ENCODE measurements at places on chromosomes 4 and X. TPM values are rescaled to one million over a fixed set of nuclear protein-coding genes. Genes with fewer than 3 reads are reported as not detected.
A peak's percentile ranks its signal among the peaks of the same experiment; 100 is the strongest.

DNA sequence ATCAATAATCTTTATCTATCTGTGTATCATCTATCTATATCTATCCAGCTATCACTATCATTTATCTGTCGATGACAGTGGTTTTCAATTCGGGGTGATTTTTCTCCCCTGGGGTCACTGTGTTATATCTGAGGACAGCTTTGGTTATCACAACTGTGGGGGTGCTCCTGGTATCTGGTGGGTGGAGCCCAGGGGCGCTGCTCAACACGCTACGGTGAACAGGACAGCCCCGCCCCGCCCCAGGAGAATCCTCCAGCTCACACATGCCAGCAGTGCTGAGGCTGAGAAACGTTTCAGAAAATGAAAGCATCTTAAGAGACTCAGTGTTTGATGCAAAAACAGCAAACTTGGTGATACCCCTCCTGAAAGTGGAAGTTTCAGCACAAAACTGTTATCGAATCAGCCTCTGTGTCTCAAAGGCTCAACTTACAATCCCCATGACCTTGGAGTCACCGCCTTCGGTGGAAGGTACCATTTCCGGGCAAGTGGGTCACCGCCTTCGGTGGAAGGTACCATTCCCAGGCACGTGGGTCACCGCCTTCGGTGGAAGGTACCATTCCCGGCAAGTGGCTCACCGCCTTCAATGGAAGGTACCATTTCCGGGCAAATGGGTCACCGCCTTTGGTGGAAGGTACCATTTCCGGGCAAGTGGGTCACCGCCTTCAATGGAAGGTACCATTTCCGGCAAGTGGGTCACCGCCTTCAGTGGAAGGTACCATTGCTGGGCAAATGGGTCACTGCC lies 315.3 kb downstream of the DHRSX start:
- no peak overlapping the region for H3K4me3 ChIP-seq
- no peaks in the 10 kb centered on the region for H3K36me3 ChIP-seq
- H3K4me1 ChIP-seq, result no peaks in the 10 kb centered on the region
- DNase-seq, result no peak
- no peaks in the 10 kb centered on the region for H3K27me3 ChIP-seq
- H3K27ac ChIP-seq, result no peak overlapping the region

DNA sequence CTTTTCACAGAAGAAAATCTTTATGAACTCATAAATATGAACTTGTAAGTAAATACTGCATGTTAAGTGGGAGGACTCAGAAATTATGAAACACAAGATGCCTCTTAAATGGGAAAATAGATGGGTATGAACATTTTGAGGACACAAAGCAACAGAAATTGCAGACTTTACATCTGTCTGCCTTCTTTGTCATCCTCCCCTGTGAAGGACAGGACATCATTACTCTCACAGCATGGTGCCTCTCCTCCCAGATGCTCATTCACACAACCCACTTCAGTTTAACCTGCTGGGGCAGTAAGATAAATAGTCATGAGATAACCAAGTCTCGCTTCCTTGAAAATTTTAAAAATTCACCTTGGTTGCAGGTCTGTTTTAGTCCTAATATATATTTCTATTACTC lies 144.5 kb downstream of the APBB2 start:
- H3K36me3 ChIP-seq, result no peaks in the 10 kb centered on the region
- H3K4me1 ChIP-seq, result no peaks in the 10 kb centered on the region
- no peak overlapping the region for H3K4me3 ChIP-seq

- no peaks in the 10 kb centered on the region for H3K4me1 ChIP-seq
- H3K36me3 ChIP-seq, result no peaks in the 10 kb centered on the region
- H3K27me3 ChIP-seq, result no peaks in the 10 kb centered on the region
- DNase-seq, result no peak
Measured at GRCh38 chrX:6456196-6456595, 78.7 kb downstream of the VCX3A start.

DNA sequence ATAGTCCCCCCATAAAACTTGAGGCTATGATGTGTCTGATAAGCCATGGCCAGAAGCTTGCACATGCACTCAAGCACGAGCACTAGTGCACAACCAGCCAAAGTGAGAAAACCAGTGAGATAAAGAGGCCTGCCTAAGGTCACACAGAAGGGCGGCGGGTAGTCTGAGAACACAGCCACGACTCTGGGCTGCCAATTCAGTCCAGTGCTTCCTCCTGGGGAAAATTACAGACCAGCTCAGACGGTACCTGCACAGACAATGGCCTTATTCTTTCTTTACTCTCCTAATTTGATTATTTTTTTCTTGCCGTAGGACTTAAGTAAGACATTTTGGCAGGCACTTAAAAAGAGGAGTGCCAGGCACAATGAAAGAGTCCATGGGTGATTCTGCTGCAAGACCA lies 533.2 kb upstream of the FAT1 start:
- DNase-seq, result no peak
- H3K4me3 ChIP-seq, result no peak overlapping the region
- H3K36me3 ChIP-seq, result no peaks in the 10 kb centered on the region
- no peaks in the 10 kb centered on the region for H3K27me3 ChIP-seq

DNA sequence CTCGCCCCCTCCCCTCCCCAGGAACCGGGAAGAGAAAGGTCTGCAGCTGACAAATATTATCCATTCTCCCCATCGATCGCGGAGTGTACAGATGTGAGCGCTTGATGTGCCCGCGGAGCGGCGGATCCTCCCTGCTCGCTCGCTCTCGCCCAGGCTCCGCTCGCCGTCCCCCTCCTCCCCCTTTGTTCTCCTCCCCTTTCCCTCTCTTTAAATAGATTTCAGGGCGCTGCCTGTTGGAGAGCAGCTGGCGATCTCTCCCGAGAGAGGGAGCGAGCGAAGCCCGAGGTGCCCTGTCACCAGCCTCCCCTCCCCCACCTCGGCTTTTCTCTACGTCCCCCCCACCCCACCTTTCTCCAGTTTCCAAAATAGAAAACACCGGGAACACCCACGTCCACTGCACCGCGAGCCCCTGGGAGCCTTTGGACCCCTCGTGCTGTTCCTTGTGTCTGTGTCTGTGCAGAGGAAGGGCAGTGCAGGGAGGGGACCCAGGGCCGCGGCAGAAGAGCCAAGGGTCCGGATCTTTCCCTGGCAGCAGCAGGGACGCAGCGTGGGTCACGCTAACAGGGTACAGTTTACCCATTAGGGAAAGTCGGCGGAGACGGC lies 56.6 kb upstream of the BCOR start:
- H3K27me3 ChIP-seq, result no peaks in the 10 kb centered on the region
- no peak for DNase-seq
- H3K27ac ChIP-seq, result peak overlapping the region; percentile 75
- peak overlapping the region; percentile 42 for H3K4me3 ChIP-seq

- H3K4me1 ChIP-seq, result no peaks in the 10 kb centered on the region
- no peak for DNase-seq
- no peak overlapping the region for H3K27ac ChIP-seq
- no peak overlapping the region for H3K4me3 ChIP-seq
Measured at GRCh38 chrX:8760021-8760420, 28.1 kb upstream of the ANOS1 start.

- peak overlapping the region; percentile 77 for H3K4me3 ChIP-seq
- H3K4me1 ChIP-seq, result peaks cover 24% of the 10 kb centered on the region
- no peaks in the 10 kb centered on the region for H3K36me3 ChIP-seq
Measured at GRCh38 chrX:150361070-150361776, 1.9 kb upstream of the MAMLD1 start.

DNA sequence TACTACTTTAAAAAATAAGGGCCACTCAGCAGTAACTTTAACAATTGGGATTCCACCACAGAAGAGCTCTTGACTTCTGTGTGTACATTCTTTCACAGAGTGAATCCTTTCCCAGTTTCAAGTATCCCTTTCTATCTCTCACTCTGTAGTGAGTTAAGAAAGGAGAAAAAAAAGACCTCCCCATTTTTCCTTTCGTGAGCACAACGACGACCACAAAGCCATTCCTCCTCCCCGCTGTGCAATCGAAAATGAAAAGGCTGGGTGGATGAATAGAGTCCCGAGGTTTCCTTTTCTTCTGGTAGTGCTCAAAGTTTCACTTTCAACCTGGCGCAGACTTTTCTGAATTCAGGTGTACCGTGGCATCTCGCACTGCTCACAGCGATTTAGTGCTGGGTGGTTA lies 58.0 kb downstream of the TAB3 start:
- H3K4me1 ChIP-seq, result no peaks in the 10 kb centered on the region
- H3K27ac ChIP-seq, result no peak overlapping the region
- no peak for DNase-seq
- peaks cover 48% of the 10 kb centered on the region for H3K36me3 ChIP-seq
- no peak overlapping the region for H3K4me3 ChIP-seq

GRCh38 chr4:172995161-172995560 lies 173.4 kb upstream of the GALNT7 start:
- H3K4me1 ChIP-seq, result no peaks in the 10 kb centered on the region
- DNase-seq, result no peak
- H3K36me3 ChIP-seq, result no peaks in the 10 kb centered on the region
- no peaks in the 10 kb centered on the region for H3K27me3 ChIP-seq
- no peak overlapping the region for H3K4me3 ChIP-seq

PLXNA3 gene
- total RNA-seq, result 46.8 TPM

UBA6 gene
- total RNA-seq, result 58.6 TPM

DGAT2L6 gene
- not detected for total RNA-seq

USP17L12 gene
- total RNA-seq, result not detected

F11 gene
- total RNA-seq, result 0.20 TPM

VSIG4 gene
- total RNA-seq, result 255 TPM

CXCL6 gene
- total RNA-seq, result 52.7 TPM

FGB gene
- not detected for total RNA-seq
